ENCODE measurements at places on chromosomes 6 and 20.

GRCh38 chr6:43386492-43386891, 17.0 kb upstream of the ZNF318 start:
- H3K27ac ChIP-seq: no peak overlapping the region
- no peaks in the 10 kb centered on the region for H3K36me3 ChIP-seq
- no peaks in the 10 kb centered on the region for H3K4me1 ChIP-seq
- no peak for DNase-seq
- no peaks in the 10 kb centered on the region for H3K27me3 ChIP-seq

GRCh38 chr20:62682912-62683517, 25.6 kb upstream of the NTSR1 start:
- no peaks in the 10 kb centered on the region for H3K27me3 ChIP-seq
- H3K36me3 ChIP-seq: no peaks in the 10 kb centered on the region
- DNase-seq: no peak
- H3K4me1 ChIP-seq: no peaks in the 10 kb centered on the region
- H3K4me3 ChIP-seq: no peak overlapping the region

GRCh38 chr6:135488023-135488422, 9.5 kb downstream of the AHI1 start:
- H3K27ac ChIP-seq: no peak overlapping the region
- H3K36me3 ChIP-seq: peaks cover 2% of the 10 kb centered on the region
- no peaks in the 10 kb centered on the region for H3K27me3 ChIP-seq
- no peak for DNase-seq
- H3K4me3 ChIP-seq: no peak overlapping the region

GRCh38 chr6:161094955-161095354, 103.4 kb downstream of the MAP3K4 start:
- no peak overlapping the region for H3K4me3 ChIP-seq
- H3K27ac ChIP-seq: no peak overlapping the region
- no peak for DNase-seq
- H3K27me3 ChIP-seq: no peaks in the 10 kb centered on the region
- peaks cover 4% of the 10 kb centered on the region for H3K36me3 ChIP-seq
- no peaks in the 10 kb centered on the region for H3K4me1 ChIP-seq

DNA sequence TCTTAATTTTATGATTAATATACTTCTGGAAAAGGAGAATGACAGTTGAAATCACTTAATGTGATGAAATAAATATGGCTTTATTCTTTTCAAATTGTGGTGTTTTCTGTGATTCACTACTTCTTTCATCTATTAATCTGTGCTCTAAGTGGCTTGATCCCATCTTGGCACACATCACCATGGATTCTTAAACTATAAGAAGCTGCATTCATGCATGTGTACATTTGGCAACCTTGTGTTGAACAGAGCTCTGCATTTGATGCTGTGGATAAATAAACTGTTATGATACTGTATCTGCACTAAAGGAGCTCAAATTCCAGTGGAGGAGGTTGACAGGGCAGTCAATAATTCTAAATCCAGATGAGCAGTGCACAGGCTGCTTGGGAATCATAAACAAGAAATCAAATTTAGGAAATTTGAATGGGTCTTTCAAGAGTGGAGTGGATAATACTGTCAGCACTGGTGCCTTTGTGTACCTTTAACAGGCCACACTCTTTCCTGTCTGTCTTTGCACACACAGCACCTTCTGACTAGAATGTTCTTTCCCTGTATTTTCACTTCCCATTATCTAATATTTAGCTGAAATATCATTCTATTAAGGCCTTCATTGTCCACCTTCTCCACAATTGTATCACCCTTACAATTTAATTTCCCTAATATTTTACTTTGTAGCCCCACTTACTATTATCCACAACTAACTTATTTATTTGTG, 252.9 kb downstream of the GRM1 start:
- H3K4me1 ChIP-seq: no peaks in the 10 kb centered on the region
- H3K4me3 ChIP-seq: no peak overlapping the region
- no peaks in the 10 kb centered on the region for H3K27me3 ChIP-seq
- no peak overlapping the region for H3K27ac ChIP-seq
- no peak for DNase-seq

DNA sequence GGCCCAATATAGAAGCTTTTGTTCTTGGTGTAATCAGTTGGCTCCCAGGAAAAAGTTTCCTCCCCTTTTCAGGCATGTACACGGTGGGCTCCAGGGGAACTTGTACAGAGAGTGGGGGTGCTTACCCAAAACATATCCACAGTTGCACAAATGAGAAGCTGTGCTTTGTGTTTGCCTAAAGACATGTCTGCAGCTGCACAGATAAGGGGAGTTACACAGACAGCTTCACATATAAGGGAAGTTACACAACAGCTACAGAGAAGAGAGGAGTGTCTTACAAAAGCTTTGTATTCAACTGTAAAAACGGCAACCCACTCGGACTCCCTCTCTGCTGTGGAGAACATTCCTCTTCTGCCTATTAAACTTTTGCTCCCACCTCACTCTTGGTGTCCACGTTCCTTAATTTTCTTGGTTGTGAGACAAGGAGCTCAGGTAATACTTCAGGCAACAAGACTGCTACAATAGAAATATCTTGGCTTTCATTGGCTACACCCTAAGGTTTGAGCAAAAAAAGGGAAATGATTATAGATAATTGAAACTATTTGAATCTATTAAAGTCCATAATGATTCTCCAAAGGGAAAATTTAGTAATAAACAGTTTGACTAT, 7.4 kb upstream of the PNRC1 start:
- no peaks in the 10 kb centered on the region for H3K36me3 ChIP-seq
- no peaks in the 10 kb centered on the region for H3K4me1 ChIP-seq
- no peaks in the 10 kb centered on the region for H3K27me3 ChIP-seq
- no peak for DNase-seq
- H3K27ac ChIP-seq: no peak overlapping the region

GRCh38 chr6:40710626-40711330, 123.6 kb upstream of the LRFN2 start:
- H3K27ac ChIP-seq: no peak overlapping the region
- no peaks in the 10 kb centered on the region for H3K36me3 ChIP-seq
- DNase-seq: no peak
- no peaks in the 10 kb centered on the region for H3K27me3 ChIP-seq
- no peaks in the 10 kb centered on the region for H3K4me1 ChIP-seq

- no peaks in the 10 kb centered on the region for H3K4me1 ChIP-seq
- no peak overlapping the region for H3K4me3 ChIP-seq
- DNase-seq: no peak
- H3K27ac ChIP-seq: no peak overlapping the region
- H3K27me3 ChIP-seq: no peaks in the 10 kb centered on the region
Measured at GRCh38 chr6:57310817-57311157, 6.6 kb upstream of the PRIM2 start.
